Stimulated activated CD4-positive, alpha-beta T cell treated with anti-CD3 and anti-CD28 coated beads, Interleukin-1b, Interleukin-23, amount 100 ng/mL, for 24 hours (primary cell): ENCODE measurements at places on chromosomes 2 and 18.

DNA sequence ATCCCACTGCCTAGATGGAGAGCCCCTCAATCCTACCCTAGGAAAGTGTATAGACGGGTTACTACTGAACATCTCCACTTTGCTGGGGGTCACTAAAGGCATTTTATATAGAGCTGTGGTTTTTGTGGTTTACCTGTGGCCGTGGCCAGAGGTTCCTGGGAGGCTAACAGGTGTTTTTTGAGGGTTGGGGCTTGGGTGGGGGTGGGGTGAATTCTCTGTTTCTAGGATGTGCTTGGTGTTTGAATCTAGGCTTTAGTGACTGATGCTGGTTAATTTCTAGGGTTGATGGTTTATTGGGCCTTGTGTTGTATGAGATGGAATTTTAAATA lies 7.7 kb downstream of the HOXD8 start:
- no peak for DNase-seq

GRCh38 chr2:74525717-74526648 lies at the start of gene DQX1:
TSS of gene DQX1 (minus strand) at chr2:74526231. CDS start at chr2:74525729, 502 bp downstream.
- DNase-seq, result no peak

- DNase-seq, result no peak
These were observed 1.6 kb downstream of the KLHL14 start for GRCh38 chr18:32771169-32771751.

DNA sequence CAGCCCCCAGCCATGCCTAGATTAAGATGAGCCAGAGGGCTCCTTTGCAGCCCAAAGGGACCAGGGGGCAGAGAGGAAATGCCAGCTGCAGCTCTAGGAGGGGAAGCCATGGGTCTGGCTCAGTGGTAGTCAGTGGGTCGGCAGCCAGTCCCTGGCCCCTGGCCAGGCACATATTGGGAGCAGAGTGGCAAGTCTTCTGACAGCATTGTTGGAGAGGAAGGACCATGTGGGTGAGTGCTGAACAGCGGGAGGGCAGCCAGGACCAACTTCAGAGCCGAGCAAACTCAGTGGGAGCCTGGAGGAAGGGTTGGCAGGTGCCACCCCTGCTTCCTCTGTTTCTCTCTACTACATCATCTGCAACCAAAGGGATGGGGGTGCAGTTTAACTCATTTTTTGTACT lies 140.5 kb upstream of the PELI1 start:
- DNase-seq, result no peak

DNA sequence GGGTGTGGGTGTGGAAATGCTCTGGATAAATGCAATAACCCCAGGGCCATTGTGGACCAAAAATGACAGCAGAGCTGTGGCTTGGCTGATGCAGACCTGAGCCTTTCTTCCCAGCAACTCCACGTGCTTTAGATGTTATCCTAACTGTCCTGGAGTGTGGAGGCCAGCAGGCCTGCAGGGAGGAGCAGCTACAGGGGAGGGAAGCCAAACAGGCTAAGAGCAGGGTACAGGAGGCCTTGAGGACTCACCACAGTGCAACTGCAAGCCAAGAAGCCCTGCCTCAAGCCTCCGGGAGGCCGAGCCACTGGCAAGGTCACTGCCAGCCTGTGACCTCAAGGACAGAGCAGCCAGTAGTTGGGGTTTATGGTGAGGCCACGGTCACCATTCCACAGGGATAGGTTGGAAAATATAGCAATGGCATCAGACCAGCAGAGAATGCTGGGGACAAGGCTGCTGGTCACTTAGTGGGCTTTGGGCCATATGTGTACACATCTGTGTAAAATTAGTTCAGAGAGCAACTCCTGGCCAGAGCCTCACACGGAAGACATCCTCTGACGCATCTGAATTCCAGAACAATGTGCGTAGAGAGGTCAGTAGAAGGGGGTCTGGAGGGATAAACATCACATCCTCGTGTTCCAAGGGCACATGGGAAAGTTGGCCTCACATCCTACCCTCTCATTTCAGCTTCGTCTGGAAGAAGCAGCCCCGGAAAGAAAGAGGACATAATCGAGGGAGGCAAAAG lies 76.2 kb upstream of the UPP2 start:
- DNase-seq, result no peak
